ENCODE measurements at places on chromosomes 5 and 9. TPM values are rescaled to one million over a fixed set of nuclear protein-coding genes. Genes with fewer than 3 reads are reported as not detected.

DNA sequence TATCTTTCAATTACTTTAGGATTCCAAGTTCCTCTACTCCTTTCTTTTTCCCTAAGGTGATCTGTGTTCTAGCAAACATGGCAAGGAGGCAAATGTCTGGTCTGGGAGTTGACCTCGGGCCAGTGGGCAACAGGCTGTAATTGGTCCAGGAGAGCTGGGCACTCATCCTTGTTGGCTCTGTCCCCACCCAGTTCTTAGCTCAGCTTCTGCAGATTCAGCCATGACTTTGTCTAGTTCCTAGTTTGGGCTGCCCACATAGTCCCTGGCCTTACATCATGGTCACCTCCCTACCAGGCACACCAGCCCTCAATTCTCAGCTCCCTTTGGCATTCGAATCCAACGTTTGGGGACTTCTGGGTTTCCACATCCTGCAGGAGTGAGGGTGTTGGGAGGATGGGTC lies 92.1 kb upstream of the DAP start:
- no peaks in the 10 kb centered on the region for H3K4me1 ChIP-seq
- H3K4me3 ChIP-seq: no peak overlapping the region
- peaks cover 2% of the 10 kb centered on the region for H3K27me3 ChIP-seq
- H3K27ac ChIP-seq: no peak overlapping the region
- DNase-seq: no peak
- H3K36me3 ChIP-seq: no peaks in the 10 kb centered on the region

DNA sequence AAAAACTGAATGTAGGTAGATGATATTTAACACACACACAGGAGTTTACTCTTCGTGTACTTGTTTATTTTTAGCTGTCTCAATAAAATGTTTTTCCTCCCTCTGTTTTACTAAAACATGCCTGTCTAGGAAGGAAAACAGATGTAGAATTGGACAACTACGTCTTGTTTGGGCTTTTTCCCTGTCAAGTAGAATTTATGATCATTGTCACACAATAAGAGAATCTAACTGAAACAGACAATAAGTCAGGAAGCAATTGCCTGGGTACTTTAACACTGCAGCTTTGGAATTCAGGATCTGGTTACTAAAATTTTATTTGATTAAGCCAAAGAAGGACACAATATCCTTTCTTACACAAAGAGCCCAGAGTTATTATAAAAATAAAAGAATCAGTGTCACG lies 164.2 kb downstream of the ZDHHC21 start:
- no peak overlapping the region for H3K4me3 ChIP-seq
- H3K4me1 ChIP-seq: no peaks in the 10 kb centered on the region
- no peak overlapping the region for H3K27ac ChIP-seq
- H3K36me3 ChIP-seq: no peaks in the 10 kb centered on the region
- H3K27me3 ChIP-seq: peaks cover 7% of the 10 kb centered on the region

GRCh38 chr5:91291628-91292569 lies 91.2 kb downstream of the ARRDC3 start:
- peak overlapping the region; percentile 17 for H3K27ac ChIP-seq
- H3K36me3 ChIP-seq: no peaks in the 10 kb centered on the region
- H3K4me1 ChIP-seq: peaks cover 20% of the 10 kb centered on the region
- H3K4me3 ChIP-seq: no peak overlapping the region

DNA sequence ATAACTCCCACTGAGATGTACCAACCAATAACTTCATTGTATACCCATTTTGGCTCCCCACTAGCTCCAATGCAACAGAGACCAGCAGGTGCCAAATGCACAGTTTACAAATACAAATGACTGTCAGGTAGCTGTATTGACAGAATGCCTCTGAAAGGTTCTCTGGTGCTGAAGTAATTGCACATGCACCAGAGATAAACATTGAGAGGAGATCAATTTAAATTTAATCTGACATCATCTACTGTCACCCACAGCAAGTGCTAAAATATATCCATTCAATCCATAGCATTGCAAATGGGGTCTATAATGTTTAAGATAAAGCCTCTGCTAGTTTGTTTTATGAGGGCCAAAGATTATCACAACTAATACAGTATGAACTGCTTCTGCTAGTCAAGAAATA lies 80.2 kb downstream of the STX17 start:
- H3K27ac ChIP-seq: no peak overlapping the region
- no peak overlapping the region for H3K4me3 ChIP-seq
- H3K27me3 ChIP-seq: no peaks in the 10 kb centered on the region
- DNase-seq: no peak
- no peaks in the 10 kb centered on the region for H3K4me1 ChIP-seq
- peaks cover 52% of the 10 kb centered on the region for H3K36me3 ChIP-seq

- H3K4me3 ChIP-seq: no peak overlapping the region
- no peaks in the 10 kb centered on the region for H3K27me3 ChIP-seq
- H3K27ac ChIP-seq: no peak overlapping the region
- no peaks in the 10 kb centered on the region for H3K36me3 ChIP-seq
These were observed 84.3 kb downstream of the CRB2 start for GRCh38 chr9:123440256-123440655.

- no peak overlapping the region for H3K27ac ChIP-seq
- no peaks in the 10 kb centered on the region for H3K4me1 ChIP-seq
- no peak overlapping the region for H3K4me3 ChIP-seq
- no peaks in the 10 kb centered on the region for H3K36me3 ChIP-seq
- no peaks in the 10 kb centered on the region for H3K27me3 ChIP-seq
These were observed 67.7 kb upstream of the FCN1 start for GRCh38 chr9:134985451-134985850.

GRCh38 chr5:6837519-6838110 lies 124.4 kb downstream of the TENT4A start:
- H3K4me1 ChIP-seq: peaks cover 11% of the 10 kb centered on the region
- H3K36me3 ChIP-seq: no peaks in the 10 kb centered on the region
- no peak overlapping the region for H3K27ac ChIP-seq
- no peaks in the 10 kb centered on the region for H3K27me3 ChIP-seq
- no peak overlapping the region for H3K4me3 ChIP-seq

DNA sequence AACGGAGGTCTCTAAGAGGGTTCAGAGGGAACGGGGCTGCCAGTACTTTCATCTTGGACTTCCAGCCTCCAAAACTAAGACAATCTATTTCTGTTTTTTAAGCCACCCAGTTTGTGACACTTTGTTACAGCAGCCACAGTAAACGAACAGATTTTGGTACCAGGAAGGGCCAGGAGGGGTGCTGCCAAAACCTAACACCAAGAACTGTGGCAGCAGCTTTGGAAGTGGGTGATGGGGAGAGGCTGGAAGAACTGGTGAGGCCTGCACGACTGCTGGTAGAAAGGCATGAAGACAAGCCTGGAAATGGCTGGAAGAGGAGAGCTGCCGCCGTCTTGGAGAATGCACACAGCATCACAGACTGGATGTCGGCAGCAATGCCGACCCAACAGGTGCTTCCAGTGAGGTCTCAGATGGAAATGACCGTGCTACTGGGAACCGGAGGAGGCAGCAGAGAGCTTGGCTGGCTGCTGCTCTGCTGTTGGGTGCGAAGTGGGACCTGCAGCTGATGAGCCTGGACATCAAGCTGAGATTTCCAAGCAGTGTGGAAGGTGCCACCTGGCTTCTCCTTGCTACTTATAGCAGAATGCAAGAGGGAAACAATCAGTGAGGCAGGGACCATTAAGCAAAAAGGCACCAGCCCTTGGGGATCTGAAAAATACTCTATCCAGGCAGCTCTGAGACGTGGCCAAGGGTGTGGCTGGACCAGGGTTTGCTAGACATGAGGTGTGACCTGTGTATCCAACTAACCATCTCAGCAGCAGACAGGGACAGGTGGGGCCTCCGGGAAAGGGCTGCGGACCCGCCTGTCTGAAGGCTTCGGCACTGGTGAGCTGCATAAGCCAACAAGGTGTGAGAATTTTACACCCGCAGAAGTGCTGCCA lies 4.7 kb upstream of the TMEM210 start:
- no peak for DNase-seq
- H3K27ac ChIP-seq: no peak overlapping the region
- no peak overlapping the region for H3K4me3 ChIP-seq
- peaks cover 9% of the 10 kb centered on the region for H3K36me3 ChIP-seq

GRCh38 chr5:1227667-1228066 lies 2.5 kb downstream of the SLC6A18 start:
- peaks cover 14% of the 10 kb centered on the region for H3K27me3 ChIP-seq
- H3K27ac ChIP-seq: no peak overlapping the region
- no peak for DNase-seq
- H3K4me3 ChIP-seq: no peak overlapping the region
- H3K4me1 ChIP-seq: no peaks in the 10 kb centered on the region

DNA sequence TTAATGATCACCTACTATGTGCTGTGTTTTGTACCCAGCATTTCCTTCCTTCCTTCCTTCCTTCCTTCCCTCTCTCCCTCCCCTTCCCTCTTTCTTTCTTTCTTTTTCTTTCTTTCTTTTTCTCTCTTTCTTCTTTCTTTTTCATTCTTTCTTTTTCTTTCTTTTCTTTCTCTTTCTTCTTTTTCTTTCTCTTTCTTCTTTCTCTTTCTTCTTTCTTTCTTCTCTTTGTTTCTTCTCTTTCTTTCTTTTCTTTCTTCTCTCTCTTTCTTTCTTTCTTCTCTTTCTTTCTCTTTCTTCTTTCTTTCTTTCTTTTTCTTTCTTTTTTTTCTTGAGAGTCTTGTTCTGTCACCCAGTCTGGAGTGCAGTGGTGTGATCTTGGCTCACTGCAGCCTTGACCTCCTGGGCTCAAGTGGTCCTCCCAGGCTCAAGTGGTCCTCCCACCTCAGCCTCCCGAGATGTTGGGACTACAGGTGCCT lies 165.7 kb upstream of the MVB12B start:
- H3K36me3 ChIP-seq: no peaks in the 10 kb centered on the region
- no peaks in the 10 kb centered on the region for H3K4me1 ChIP-seq
- H3K27me3 ChIP-seq: no peaks in the 10 kb centered on the region
- no peak overlapping the region for H3K27ac ChIP-seq
- no peak overlapping the region for H3K4me3 ChIP-seq
- no peak for DNase-seq

DNA sequence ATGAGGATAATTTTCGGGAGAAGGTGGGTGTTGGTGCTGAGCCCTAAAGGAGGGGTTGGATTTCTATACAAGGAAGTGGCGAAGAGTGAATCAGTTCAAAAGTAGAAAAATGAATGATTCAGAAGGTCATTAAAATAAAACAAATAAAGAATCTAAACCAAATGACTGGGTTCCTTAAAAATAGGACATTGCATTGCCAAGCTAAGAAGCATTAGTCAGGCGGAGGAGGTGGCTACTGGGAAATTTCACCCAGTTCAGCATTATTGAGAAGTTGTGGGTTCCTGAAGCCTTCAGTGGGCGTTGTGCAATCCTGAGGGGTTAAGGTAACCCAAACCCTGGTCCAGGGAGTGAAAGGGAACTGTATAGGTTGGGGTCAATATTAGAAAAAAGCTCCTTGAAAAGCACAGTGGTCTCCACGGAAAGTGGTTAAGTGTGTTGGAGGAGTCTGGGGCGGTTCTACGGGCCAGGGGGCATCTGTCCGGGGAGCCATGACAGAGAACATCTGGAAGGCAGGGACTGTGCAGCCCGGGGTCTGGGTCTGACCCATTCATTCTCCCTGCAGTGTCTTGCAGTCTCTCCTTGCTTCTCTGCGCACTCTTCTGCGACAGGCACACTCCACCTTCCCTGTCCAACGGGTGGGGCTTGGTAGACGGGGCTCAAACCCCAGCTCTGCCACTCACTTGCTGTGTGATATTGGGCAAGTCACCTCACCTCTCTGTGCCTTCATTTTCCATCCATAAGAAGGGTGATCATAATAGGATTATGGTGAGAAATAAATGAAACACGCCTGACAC lies 27.6 kb upstream of the DUSP1 start:
- H3K27me3 ChIP-seq: no peaks in the 10 kb centered on the region
- H3K27ac ChIP-seq: no peak overlapping the region
- no peak for DNase-seq
- no peak overlapping the region for H3K4me3 ChIP-seq
- H3K36me3 ChIP-seq: no peaks in the 10 kb centered on the region

GRCh38 chr9:27504259-27504658 lies 19.8 kb upstream of the IFNK start:
- no peak overlapping the region for H3K27ac ChIP-seq
- H3K27me3 ChIP-seq: no peaks in the 10 kb centered on the region
- peaks cover 15% of the 10 kb centered on the region for H3K4me1 ChIP-seq
- no peak overlapping the region for H3K4me3 ChIP-seq

- H3K27ac ChIP-seq: no peak overlapping the region
- no peak for DNase-seq
- H3K4me3 ChIP-seq: no peak overlapping the region
- H3K27me3 ChIP-seq: no peaks in the 10 kb centered on the region
These were observed 9.4 kb downstream of the CORO2A start for GRCh38 chr9:98182889-98183599.

GRCh38 chr9:70427161-70427945 lies 12.9 kb upstream of the KLF9 start:
- DNase-seq: no peak
- peaks cover 4% of the 10 kb centered on the region for H3K27me3 ChIP-seq
- no peaks in the 10 kb centered on the region for H3K36me3 ChIP-seq
- no peak overlapping the region for H3K4me3 ChIP-seq
- H3K4me1 ChIP-seq: peaks cover 5% of the 10 kb centered on the region
- no peak overlapping the region for H3K27ac ChIP-seq

- no peak overlapping the region for H3K27ac ChIP-seq
- no peaks in the 10 kb centered on the region for H3K36me3 ChIP-seq
- H3K27me3 ChIP-seq: peaks cover 3% of the 10 kb centered on the region
These were observed 86.3 kb upstream of the SPRY4 start for GRCh38 chr5:142411103-142411502.

DNA sequence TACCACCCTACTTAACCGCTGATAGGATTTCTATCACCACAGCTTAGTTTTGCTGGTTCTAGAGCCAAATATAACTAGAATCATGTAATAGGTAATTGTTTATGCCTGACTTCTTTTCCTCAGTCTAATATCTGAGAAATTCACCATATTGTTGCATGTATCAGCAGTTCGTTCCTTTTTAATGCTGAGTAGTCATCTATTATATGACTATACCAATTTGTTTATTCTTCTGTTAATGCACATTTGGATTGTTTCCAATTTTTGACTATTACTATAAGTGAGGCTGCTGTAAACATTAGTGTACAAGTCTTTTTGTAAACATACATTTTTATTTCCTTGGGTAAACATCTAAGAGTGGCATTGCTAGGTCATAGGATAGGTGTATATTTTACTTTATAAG lies 25.9 kb downstream of the CSNK1G3 start:
- H3K4me3 ChIP-seq: no peak overlapping the region
- no peak overlapping the region for H3K27ac ChIP-seq
- H3K27me3 ChIP-seq: no peaks in the 10 kb centered on the region
- DNase-seq: no peak
- H3K4me1 ChIP-seq: peaks cover 21% of the 10 kb centered on the region
- H3K36me3 ChIP-seq: no peaks in the 10 kb centered on the region

GRCh38 chr9:123590499-123590898 lies 234.5 kb downstream of the CRB2 start:
- no peak for DNase-seq
- H3K4me1 ChIP-seq: no peaks in the 10 kb centered on the region
- H3K27ac ChIP-seq: no peak overlapping the region

Gene GHR
- not detected for total RNA-seq

Gene EEIG1
- 53.3 TPM for total RNA-seq

Gene FBP2
- total RNA-seq: not detected

Gene TLX3
- not detected for total RNA-seq

Gene GABRA1
- total RNA-seq: not detected

Gene STARD4
- total RNA-seq: 230 TPM

All from activated T-helper 2 cell treated with anti-CD3 and anti-CD28 coated beads, Interferon-gamma antibody, Interleukin-2, Interleukin-4, amounts not matched to agents 10 μg/mL and 5 μg/mL and 100 μg/mL, durations not matched to agents 14 hours and 24 hours and 36 hours (primary cell).